ENCODE measurements at places on chromosomes 7 and 10.

DNA sequence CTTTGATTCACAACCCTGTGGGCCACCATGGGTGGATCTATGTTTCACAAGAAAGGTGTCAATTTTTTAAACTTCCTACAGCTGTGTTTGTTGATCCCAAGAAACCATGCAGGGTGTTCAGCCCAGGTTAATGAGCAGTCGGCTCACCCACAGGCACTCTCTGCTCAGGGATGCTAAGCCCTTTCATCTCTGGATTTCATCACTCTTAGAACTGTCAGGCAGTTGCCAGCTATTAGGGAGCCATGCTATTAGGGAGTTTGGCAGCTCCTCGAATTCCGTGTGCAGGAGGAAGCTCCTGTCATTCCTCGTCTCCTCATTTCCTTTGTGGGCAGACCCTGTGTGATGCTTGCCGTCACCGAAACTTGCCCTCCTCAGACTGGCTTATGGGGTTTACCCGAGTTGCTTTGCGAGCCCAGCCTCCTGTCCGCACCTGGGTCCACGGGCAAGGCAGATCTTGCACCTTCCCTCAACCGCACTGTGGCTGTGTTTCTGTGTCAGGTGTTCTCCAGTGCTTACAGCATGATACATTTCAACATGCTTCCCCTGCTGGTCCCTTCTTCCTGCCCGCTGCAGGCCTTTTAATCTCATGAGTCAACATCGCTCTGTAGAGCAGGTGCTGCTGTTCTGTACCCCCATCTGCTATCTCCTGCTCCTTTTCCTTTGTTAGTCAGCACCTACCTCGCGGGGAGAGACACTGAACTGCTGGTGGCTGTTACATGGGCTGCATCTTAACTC, 509.8 kb downstream of the SUGCT start:
- DNase-seq = no peak

- DNase-seq = no peak
These were observed 781.0 kb upstream of the LRRN3 start for GRCh38 chr7:110309941-110310340.

DNA sequence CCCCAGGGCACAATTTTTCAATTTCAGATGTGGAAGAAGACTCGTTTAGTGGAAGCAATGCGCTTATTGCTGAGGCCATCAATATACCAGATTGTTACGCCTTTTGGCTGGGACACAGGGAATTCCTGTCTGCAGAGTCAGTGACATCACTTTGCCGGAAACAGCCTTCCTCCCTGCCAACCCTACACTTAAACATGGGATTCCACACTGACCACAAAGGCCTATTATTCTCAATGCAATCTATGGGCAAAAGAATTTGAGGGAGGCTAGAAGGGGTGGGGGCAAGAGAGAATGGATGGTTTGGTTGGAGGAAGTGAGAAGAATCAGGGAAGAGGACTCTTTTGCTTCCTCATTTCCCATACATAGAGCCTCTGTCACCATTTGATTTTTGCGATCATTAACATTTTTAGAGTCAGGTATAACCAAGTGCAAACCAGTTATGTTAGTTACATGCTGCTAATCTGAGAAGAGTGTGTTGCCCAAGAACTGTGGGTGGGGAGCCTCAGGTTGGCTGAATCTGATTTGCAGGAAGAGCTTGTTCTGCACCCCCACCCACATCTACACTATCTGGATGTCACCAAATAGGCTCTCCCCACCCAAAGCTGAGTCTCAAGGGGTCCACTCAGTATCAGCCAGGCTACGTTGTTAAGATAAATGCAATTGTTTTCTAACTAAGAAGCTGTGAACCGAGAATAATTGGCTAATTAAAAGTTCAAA, 58.2 kb downstream of the ENTPD1 start:
- no peak for DNase-seq

DNA sequence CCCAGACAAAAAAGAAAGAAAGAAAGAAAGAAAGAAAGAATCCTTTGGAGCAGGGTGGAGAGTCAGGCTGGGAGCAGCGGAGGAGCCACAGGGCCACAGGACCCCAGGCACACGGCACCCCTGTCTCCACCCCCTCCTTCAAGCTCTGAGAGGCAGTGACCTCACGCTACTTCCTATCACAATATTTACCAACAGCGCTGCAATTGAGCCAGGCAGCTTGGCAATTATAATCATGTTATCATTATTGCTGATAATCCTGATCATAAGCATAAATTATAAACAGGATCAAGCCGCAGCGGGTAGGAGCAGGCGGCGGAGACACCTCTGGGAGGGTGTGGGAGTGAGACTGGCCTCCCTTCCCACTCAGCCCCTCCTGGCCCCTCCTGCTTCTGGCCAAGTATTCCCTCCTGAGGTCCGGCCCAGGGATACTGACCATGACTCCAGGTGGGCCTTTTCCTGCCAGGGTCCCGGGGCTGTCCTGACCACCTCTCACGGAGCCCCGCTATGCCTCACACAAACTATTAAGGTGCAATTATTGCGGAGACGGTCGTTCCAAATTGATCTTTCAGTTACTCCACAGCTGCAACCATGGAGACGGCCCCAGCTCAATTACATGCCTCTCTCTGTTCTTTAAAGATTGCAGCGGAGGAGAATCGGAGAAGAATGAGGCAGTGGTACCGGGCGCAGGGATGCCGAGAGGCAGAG, 10.0 kb upstream of the GTF2IRD1 start:
- no peak for DNase-seq

- no peak for DNase-seq
These were observed 205.4 kb downstream of the IMMP2L start for GRCh38 chr7:111356941-111357340.

- no peak for DNase-seq
These were observed 3.8 kb downstream of the PRAP1 start for GRCh38 chr10:133350950-133351329.

- no peak for DNase-seq
These were observed 740.6 kb downstream of the LRMDA start for GRCh38 chr10:76172020-76172419.

GRCh38 chr10:11691319-11691755, 50.8 kb upstream of the ECHDC3 start:
- DNase-seq = no peak

DNA sequence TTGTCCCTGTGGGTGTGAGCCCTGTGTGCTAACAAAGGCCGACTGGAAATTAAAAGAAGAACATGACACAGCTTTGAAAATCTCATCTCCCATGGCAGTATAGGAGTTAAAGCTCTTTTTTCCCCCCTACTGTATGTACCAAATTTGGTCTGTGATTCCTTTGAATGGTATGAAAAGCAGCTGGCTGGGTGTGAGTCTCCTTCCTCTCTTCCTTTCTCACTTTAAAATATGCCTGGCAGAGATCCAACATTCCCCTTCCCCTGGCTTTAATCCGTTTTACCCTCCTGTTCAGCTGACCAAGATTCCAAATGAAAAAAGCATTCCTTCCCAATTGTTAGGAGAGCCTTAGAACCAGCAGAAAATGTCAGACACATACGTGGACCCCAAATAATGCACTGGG, 225.0 kb upstream of the CELF2 start:
- DNase-seq = no peak

DNA sequence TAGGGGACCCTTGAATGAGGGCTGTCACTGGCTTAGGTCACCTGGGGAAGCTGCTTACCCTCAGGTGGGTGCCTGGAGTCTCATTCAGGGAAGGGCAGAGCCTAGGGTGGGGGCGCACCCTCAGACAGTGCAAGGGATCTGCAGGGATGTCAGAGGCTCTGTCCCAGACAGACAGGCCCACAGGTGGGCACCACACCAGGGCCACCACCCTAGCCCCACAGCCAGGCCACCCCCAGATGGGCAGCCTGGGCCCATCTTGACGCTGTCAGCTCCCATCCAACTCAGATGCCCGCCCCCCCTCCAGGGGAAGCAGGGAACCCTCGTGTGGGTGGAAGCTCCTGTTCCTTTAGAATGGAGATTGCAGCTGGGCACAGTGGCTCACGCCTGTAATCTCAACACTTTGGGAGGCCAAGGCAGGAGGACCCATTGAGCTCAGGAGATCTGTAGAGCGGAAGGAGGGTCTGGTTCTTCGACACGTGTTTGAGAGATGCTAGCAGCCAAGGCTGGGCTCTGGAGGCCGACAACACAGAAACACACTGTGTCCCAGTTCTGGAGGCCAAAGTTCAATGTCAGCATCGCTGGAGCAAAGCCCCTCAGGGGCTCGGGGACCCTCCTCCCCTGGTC, 58.5 kb upstream of the DNAJB6 start:
- no peak for DNase-seq

GRCh38 chr10:66684581-66684980, 241.3 kb upstream of the LRRTM3 start:
- DNase-seq = no peak

DNA sequence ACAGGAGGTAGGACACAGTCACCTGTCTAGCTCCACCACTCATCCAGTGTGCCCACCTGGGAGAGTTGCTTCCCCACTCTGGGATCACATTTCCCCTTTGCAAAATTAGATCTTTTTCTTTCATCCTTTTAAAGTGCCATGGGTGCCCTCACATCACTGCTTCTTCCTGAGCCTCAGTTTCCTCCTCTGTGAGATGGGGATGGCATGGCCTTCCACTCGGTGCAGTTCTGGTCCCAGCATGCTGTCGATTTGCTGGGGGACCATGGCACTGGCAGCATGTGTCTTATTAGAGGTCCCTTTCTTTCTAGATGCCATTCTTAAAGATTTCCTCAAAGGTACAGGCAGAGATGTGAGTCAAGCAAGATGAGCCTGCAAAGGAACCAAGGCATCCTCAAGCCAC, 158.3 kb upstream of the ZMIZ1 start:
- no peak for DNase-seq

- DNase-seq = no peak
These were observed 56.5 kb downstream of the AFAP1L2 start for GRCh38 chr10:114347791-114348190.

GRCh38 chr10:103691267-103691666, 164.1 kb downstream of the SH3PXD2A start:
- no peak for DNase-seq

DNA sequence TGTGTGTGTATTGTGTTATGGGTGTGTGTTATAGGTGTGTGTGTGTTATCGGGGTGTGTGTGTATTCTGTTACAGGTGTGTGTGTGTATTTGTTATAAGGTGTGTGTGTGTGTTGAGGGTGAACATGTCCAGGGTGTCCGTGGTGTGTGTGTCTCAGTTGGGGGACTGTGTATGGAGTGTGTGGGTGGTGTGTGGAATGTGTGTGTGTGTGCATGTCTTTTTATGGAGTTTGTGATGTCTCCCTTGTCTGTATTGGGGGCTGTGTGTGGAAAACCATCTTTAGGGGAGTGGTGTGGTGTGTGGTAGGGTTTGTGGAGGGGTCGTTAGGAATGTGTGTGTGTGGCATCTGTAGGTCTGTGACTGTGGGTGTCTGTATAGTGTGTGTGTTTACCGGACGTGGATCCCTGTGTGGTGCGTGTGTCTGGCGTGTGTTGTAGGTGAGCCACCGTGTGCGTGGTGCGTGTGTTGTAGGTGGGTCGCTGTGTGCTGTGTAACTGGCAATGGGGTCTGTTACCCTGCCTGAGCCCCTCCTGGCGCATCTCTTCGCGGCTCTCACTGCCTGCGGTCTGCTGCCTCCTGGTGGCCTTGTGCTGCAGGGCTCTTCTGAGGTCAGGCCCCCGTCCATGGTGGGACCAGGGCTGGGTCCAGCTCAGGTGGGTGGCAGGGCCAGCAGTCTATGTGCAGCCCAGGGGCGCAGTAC, 61.7 kb downstream of the PALD1 start:
- no peak for DNase-seq

DNA sequence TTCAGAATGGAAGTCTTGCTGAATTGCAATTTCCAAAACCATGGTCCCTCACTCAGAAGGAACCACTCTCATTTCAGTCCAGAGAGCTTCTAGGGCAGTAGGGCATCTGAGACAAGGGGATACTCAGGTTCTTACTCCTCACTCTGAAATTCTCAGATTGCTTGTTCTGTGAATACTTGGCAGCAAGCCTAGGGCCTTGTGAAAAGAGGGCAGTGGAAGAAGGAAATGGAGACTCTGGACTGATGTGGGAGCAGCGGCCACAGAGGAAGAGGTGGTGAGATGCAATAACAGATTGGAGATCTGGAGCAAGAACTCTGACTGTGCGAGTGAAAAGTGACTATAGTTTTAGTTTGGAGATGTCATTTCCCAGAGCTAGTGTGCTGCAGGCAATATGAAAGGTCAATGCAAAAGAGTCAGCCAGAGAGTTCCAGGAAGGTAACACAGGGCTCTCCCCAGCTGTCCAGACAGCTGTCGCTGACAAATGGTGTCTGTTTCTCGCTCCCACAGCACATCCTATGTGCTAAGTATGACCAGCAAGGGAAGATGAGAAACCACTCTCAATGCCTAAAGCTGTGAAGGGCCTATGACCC, 291.6 kb upstream of the KIAA1217 start:
- no peak for DNase-seq

DNA sequence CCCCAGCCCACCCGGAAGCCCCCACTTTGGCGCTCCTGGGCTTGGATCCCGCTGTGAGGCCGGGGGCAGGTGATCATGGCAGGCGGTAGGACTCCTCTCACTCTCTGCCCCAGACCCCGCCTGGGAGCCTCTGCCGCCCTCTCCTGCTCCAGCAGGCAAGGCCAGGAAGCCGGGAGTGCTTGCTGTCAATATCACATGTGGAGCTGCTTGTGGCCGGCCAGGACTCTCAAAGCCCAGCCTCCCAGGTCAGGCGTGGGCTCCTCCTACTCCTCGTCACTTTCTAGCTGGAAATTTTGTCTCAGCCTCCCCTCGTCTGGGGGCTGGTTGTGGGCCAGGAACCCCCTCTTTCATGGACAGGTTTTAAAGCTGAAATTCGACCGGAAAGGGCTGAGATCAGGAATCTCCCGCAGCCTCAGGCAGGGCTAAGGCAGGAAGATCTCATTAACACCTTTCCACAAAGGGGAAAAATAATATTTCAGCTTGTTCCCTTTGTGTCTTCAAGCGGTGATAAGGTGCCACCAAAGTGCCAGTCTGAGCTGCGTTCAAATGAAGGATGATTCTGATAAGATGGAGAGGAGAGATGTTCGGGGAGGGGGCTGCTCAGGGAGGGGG, 273.6 kb upstream of the PODXL start:
- DNase-seq = no peak

DNA sequence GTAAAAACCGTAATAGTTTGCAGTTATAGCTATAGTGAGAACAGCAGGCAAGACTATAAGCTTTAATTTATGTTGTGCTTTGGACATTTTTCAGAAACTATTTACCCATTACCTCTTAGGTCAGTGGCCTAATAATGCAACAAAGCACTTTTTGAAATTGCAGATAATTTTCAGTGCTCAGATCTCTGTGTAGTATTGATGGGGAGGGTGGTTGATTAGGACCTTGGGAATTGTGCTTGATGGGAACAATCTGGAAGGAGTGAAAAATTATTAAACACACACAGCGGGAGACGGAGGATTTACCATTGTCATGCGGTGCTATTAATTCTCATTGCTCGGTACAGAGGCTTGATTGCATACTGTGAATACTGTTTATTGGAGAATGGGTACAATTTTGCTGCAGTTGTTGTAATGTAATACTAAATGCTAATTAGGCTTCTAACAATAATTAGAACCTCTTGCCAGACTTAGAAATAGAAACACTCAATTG, 304.8 kb downstream of the LRMDA start:
- DNase-seq = no peak

All from NCI-H1105 (cell line).